ENCODE measurements at places on chromosomes 6 and 20. TPM values are rescaled to one million over a fixed set of nuclear protein-coding genes. Genes with fewer than 3 reads are reported as not detected.

DNA sequence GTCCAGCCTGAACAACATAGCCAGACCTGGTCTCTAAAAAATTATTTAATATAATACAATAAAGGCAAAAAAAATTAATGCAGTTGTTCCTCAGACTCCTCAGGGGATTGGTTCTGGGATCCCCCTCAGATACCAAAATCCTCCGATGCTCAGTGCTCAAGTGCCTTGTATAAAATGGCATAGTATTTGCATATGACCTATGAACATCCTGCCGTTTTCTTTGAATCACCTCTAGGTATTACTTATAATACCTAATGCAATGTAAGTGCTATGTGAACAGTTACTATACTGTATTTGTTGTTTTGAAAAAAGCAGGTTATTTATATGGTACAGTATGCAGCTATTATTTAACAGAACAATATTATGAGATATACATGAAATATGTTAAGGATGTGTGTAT is 43.3 kb downstream of the RNGTT start:
- DNase-seq, result no peak

GRCh38 chr6:94673251-94673650 is 904.1 kb upstream of the MANEA start:
- no peak for DNase-seq

The SNRPB2 gene
- 69.2 TPM for total RNA-seq

GRCh38 chr20:3857405-3857804 is 10.8 kb downstream of the MAVS start:
- no peak for DNase-seq

The TMEM30A gene
- total RNA-seq, result 206 TPM

The ADGB gene
- total RNA-seq, result not detected

- no peak for DNase-seq
Observed at GRCh38 chr20:39133201-39133600, 171.1 kb downstream of the DHX35 start.

All from IMR-90 (cell line).